ENCODE measurements at places on chromosomes 5 and 9. TPM values are rescaled to one million over a fixed set of nuclear protein-coding genes. Genes with fewer than 3 reads are reported as not detected.

The TAF11L5 gene
- not detected for total RNA-seq

The TAF1L gene
- 0.31 TPM for total RNA-seq

The TNPO1 gene
- total RNA-seq = 295 TPM

The SCGB3A2 gene
- not detected for total RNA-seq

The KCNV2 gene
- not detected for total RNA-seq

The SARDH gene
- total RNA-seq = 4.7 TPM
